ENCODE measurements at places on chromosomes 4 and X. TPM values are rescaled to one million over a fixed set of nuclear protein-coding genes. Genes with fewer than 3 reads are reported as not detected.

- H3K4me3 ChIP-seq, result no peak overlapping the region
- H3K36me3 ChIP-seq, result no peaks in the 10 kb centered on the region
- no peak overlapping the region for H3K27ac ChIP-seq
- no peaks in the 10 kb centered on the region for H3K4me1 ChIP-seq
- no peak for DNase-seq
Observed at GRCh38 chr4:77920371-77920770, 57.7 kb downstream of the MRPL1 start.

DNA sequence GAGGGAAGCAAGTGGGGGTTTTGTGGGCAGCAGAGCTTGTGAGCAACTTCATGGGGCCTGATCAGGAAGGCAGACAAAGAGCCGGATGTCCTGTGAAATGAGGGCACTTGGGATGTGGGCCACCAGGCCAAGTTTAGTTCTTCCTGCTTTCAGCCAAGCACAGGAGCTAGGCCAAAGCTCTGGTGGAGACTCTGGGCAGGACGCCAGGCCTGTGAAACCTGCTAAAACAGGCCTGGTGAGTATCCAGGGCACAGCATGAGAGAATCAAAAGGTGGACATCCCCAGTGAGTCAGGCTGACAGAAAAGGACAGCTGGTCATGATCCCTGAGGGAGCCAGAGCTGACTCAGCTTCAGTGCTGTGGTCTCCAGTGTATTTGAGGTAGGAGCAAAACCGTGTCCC, 95.7 kb downstream of the NPNT start:
- no peaks in the 10 kb centered on the region for H3K27me3 ChIP-seq
- no peak overlapping the region for H3K27ac ChIP-seq
- no peak overlapping the region for H3K4me3 ChIP-seq
- no peaks in the 10 kb centered on the region for H3K36me3 ChIP-seq

DNA sequence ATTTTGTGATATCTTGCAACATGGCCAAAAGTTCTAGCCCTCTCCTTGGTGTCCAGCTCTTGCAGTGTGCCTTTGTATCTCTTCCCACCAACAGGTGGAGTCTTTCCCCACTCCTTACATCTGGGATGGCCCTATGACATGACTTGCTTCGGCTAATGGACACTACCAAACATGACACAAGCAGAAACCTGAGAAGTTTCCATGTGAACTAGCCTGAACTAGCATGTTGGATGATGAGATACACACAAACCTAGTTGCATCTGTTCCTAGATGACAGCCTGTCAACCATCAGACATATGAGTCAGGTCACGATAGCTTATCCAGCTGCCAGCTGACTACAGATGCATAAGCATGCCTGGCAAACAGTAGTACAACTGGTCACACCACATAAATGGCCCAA, 207.5 kb upstream of the FTHL17 start:
- H3K36me3 ChIP-seq, result no peaks in the 10 kb centered on the region
- no peak overlapping the region for H3K27ac ChIP-seq
- H3K4me3 ChIP-seq, result no peak overlapping the region

- H3K27ac ChIP-seq, result no peak overlapping the region
Observed at GRCh38 chrX:54640736-54641135, 110.7 kb downstream of the GNL3L start.

- H3K4me1 ChIP-seq, result no peaks in the 10 kb centered on the region
- H3K4me3 ChIP-seq, result no peak overlapping the region
- H3K27me3 ChIP-seq, result no peaks in the 10 kb centered on the region
- no peak for DNase-seq
- no peak overlapping the region for H3K27ac ChIP-seq
Observed at GRCh38 chrX:10244915-10245622, 88.3 kb downstream of the CLCN4 start.

GRCh38 chr4:112752510-112752909, 115.6 kb downstream of the LARP7 start:
- no peak for DNase-seq
- no peaks in the 10 kb centered on the region for H3K36me3 ChIP-seq
- no peaks in the 10 kb centered on the region for H3K4me1 ChIP-seq
- no peak overlapping the region for H3K27ac ChIP-seq

- H3K27ac ChIP-seq, result peak overlapping the region; percentile 61
- H3K36me3 ChIP-seq, result no peaks in the 10 kb centered on the region
- H3K4me3 ChIP-seq, result peak overlapping the region; percentile 8
- peak; percentile 79 for DNase-seq
Observed at GRCh38 chr4:102819588-102820365, 7.6 kb downstream of the UBE2D3 start.

GRCh38 chr4:37690976-37691375, 4.8 kb upstream of the RELL1 start:
- H3K4me1 ChIP-seq, result peaks cover 8% of the 10 kb centered on the region
- no peak overlapping the region for H3K27ac ChIP-seq
- H3K4me3 ChIP-seq, result no peak overlapping the region
- no peak for DNase-seq

GRCh38 chr4:149112109-149112508, 669.9 kb upstream of the NR3C2 start:
- H3K4me3 ChIP-seq, result no peak overlapping the region
- no peaks in the 10 kb centered on the region for H3K4me1 ChIP-seq
- H3K36me3 ChIP-seq, result no peaks in the 10 kb centered on the region
- no peaks in the 10 kb centered on the region for H3K27me3 ChIP-seq
- no peak for DNase-seq

DNA sequence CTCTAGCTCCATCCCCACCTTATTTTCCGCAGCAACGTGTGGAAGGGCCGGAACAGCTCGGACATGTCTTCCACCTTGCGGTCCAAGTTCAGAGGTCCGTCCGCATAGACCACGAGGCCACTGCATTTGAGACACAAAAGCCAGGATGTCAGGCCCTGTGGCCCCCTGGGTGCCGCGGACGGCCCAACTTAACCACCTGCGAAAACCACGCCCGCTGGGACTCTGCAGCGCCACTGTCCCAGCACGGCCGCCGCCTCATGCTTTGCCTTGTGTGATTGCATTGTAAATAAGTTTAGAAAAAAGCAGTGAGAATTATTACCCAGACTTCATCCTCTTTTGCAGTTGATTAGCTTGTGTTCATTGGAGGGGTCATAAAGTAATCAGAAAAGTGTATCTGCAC, 58.2 kb upstream of the MXD4 start:
- no peak for DNase-seq
- peaks cover 19% of the 10 kb centered on the region for H3K4me1 ChIP-seq
- H3K27me3 ChIP-seq, result no peaks in the 10 kb centered on the region
- H3K4me3 ChIP-seq, result no peak overlapping the region
- H3K27ac ChIP-seq, result no peak overlapping the region
- no peaks in the 10 kb centered on the region for H3K36me3 ChIP-seq

DNA sequence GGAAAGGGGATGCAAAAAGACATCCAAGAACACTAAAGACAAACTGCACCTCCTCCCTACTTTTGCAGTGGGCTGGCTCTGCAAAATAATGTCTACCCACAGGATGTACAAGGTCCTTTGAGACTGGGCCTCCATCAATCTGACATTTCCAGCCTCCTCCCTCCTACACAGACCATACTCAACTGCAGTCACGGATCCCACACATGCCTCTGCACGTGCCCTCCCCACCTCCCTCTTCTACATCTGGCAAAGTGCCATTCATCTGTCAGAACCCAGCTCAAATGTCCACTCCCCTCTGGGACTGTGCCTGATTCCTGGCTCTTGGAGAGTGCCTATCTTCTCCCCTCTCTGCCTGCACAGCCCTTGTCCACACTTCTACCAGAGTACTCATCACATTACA, 50.3 kb downstream of the CHRDL1 start:
- no peak overlapping the region for H3K4me3 ChIP-seq
- no peaks in the 10 kb centered on the region for H3K36me3 ChIP-seq
- H3K4me1 ChIP-seq, result no peaks in the 10 kb centered on the region
- no peak for DNase-seq

DNA sequence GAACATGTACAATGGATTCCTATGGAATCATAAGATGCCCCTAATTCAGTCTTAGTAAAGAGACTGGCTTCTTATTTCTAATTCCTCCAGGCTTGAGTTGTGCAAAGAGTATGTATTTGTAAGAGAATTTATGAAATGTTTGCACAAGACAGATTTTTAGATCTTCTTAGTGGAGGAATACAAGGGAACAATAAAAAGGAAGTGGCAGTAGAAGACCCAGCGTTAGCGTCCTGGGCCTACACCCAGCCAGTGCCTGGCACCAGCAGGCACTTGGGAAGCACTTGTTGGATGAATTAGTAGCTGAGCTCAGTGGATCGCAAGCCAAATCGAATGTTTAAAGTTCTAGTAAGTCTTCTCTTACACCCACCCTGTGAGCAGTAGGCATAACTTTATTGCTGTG, 157.4 kb downstream of the PTTG2 start:
- H3K27ac ChIP-seq, result no peak overlapping the region
- H3K4me3 ChIP-seq, result no peak overlapping the region
- peaks cover 58% of the 10 kb centered on the region for H3K36me3 ChIP-seq
- no peak for DNase-seq

DNA sequence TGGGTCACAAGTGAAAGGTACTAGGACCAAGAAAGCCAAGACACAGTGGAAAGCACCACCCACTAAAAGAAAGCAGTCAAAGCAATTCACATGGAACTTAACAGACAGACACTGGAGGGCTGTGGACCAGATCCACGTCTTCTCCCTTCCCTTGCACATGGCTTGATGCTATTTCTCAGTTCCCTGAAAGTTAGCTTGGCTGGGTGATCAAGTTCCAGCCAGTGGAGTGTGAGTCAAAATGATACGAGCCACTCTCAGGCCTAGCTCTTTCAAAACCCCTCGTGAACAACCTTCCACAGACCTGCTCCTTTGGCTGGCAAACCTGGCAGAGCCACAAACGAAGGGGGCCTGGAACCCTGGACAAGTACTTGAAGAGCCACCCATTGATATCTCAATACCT, 52.0 kb downstream of the RELL1 start:
- H3K27me3 ChIP-seq, result no peaks in the 10 kb centered on the region
- DNase-seq, result no peak
- no peaks in the 10 kb centered on the region for H3K4me1 ChIP-seq
- peaks cover 56% of the 10 kb centered on the region for H3K36me3 ChIP-seq
- H3K4me3 ChIP-seq, result no peak overlapping the region

- peaks cover 20% of the 10 kb centered on the region for H3K4me1 ChIP-seq
- H3K36me3 ChIP-seq, result no peaks in the 10 kb centered on the region
- H3K27ac ChIP-seq, result peak overlapping the region; percentile 71
- H3K27me3 ChIP-seq, result no peaks in the 10 kb centered on the region
- DNase-seq, result no peak
Observed at GRCh38 chr4:70706516-70706915, 15.2 kb upstream of the RUFY3 start.

DNA sequence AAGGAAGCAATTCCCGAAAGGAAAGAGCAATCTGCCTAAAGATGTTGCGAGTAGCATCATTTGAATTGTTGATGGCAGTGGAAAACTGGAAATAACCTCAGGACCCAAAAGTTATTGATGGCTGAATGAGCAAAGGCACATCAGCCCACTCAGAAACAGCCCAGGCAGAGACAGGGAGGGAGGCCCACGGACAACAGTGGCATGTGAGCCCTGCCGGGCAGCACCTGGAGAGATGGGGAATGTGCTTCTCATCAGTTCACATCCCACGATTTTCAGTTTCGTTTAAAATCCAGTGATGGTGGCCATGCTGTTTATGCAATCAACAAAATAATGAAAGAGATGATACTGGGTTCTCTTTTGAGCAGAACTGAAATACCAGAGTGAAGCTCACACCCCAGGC, 80.0 kb downstream of the JAKMIP1 start:
- DNase-seq, result no peak
- peaks cover 4% of the 10 kb centered on the region for H3K27me3 ChIP-seq
- no peak overlapping the region for H3K4me3 ChIP-seq
- H3K36me3 ChIP-seq, result no peaks in the 10 kb centered on the region

GRCh38 chr4:174505892-174506291, 16.4 kb downstream of the HPGD start:
- no peaks in the 10 kb centered on the region for H3K4me1 ChIP-seq
- H3K27me3 ChIP-seq, result no peaks in the 10 kb centered on the region
- DNase-seq, result no peak

- peaks cover 8% of the 10 kb centered on the region for H3K4me1 ChIP-seq
- no peaks in the 10 kb centered on the region for H3K27me3 ChIP-seq
- no peaks in the 10 kb centered on the region for H3K36me3 ChIP-seq
- no peak for DNase-seq
- H3K4me3 ChIP-seq, result no peak overlapping the region
- no peak overlapping the region for H3K27ac ChIP-seq
Observed at GRCh38 chr4:152073351-152074087, 312.7 kb upstream of the GATB start.

DNA sequence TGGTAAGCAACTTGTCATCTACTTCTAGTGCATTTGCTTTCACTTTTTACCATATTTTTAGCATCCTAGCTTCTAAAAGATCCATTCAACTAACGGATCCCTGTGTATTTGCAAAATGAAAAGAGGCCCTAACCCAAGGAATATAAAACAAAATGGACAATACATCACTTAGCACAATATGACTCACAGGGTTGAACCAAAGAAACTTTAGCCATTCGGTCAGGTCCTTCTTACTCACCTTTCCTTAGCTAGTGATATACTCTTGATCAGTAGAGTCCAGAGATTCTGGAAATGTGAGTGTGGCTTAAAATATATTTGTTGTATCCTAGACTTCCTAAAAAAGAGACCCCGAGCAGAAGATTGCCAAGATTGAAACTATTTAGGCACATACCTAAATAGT, 19.5 kb downstream of the TMPRSS11E start:
- no peaks in the 10 kb centered on the region for H3K4me1 ChIP-seq
- no peaks in the 10 kb centered on the region for H3K36me3 ChIP-seq
- no peak overlapping the region for H3K27ac ChIP-seq
- H3K4me3 ChIP-seq, result no peak overlapping the region
- DNase-seq, result no peak

DNA sequence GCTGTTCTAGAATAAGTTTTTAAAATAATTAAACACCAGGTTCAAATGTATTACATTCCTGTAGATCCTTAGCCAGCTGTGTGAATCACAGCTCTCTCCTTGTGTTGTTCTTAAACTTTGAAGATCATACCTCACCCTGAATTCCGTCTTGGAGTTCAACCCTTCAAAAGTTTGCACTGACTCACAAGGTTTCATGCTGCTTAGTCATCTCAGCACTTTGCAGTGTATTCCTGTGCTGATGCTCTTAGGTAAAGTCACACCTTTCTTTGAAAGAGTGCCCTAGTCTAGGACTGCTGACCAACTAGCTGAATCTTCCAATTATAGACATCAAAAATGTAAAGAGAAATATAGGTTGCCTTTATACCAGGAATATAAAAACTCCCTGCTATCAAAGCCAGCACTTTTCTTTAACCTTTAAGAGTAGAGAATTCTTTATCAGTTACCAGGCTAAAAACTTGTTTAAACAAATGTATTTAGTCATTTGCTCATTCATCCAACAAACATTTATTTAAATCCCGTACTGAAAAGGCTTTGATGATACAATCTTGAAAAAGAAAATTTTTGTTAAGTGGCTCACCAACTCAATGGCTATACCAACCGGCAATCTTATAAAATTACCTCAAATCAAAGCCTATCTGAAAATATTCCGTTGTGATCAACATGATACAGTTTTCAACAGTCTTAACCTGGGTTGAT, 169.7 kb downstream of the RAP1GDS1 start:
- DNase-seq, result no peak
- H3K27ac ChIP-seq, result no peak overlapping the region
- peaks cover 14% of the 10 kb centered on the region for H3K36me3 ChIP-seq
- no peak overlapping the region for H3K4me3 ChIP-seq

STAP1 gene
- total RNA-seq, result 8.0 TPM

FGFR3 gene
- 0.90 TPM for total RNA-seq

HCFC1 gene
- total RNA-seq, result 70.1 TPM

CD38 gene
- 4.3 TPM for total RNA-seq

CENPI gene
- total RNA-seq, result 0.95 TPM

TMEM129 gene
- 49.4 TPM for total RNA-seq

UGT2B15 gene
- 0.44 TPM for total RNA-seq

All from T-cell (primary cell).